NCI-H69 (cell line): ENCODE measurements at places on chromosomes 2 and 18.

- DNase-seq = no peak
These were observed 68.7 kb upstream of the MGAT4A start for GRCh38 chr2:98799375-98800329.

DNA sequence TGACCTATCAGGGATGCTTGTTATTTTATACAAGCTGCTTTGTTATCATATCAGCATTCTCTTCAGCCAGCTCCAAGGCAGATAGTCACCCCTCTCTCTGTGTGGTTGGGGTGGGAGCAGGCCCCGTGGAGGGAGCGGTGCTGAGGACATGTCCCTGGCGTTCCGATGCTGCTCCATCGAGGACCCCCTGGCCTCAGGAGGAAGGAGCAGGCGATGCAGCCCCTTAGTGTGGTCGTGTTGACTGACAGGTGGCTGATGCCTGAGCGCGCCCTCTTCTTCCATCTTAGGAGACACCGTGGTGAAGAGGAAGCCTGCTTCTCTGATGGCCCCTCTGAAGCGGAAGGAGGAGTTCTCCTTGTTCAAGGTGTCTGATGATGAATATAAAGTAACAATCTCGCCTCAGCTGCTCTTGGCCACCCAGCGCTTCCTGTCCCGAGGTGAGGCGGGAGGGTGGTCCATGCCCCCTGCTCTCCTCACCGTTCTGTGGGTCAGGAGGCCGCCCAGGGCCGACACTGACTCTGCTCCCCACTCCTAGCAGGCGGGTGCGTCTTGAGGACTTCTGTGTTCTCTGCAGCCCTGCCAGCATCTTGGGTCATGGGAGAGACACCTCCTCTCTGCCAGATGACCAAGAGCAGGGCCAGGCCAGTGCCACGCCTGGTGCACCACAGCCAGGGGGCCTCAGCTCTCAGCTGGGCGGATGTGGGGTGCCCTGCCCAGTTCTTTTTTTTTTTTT, 10.6 kb downstream of the CNNM3 start:
- DNase-seq = no peak

DNA sequence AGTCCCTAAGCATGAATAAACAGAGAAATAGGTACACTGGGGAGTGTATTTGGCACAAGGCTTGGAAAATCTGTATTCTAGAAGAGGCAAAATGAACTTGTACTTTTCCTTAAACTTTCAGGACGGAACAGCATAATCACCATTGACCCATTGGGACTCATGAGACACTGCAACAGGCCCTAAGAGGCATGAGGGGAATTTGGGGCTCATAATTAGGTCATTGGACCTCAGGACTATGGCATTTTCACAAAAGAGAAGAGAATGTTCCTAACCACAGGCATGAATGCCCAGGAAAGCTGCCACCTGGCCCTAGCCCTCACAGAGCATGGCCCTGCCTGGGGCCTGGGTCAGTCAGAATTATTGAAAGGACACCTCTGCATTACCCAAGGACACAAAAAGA, 67.9 kb upstream of the PIK3C3 start:
- DNase-seq = no peak

DNA sequence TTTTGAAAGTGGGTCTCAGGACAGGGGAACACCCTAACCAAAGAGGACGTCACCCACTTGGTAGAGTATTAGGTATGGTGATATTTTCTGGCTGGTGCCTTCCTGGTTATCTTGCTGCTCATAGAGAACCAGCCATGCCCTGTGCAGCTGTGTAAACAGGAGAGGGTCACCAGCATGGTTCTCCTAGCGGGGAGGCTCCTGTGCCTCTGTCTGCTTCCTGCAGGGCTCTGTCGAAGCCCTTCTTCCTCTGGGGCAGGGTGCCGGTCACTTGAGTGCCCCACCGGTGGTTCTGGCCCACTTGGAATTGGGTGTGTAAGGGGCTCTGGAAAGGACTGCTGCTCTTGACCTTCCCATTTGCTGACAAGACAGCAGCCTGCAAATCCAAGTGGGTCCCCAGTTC, 131.6 kb upstream of the MSH6 start:
- DNase-seq = peak; percentile 85

DNA sequence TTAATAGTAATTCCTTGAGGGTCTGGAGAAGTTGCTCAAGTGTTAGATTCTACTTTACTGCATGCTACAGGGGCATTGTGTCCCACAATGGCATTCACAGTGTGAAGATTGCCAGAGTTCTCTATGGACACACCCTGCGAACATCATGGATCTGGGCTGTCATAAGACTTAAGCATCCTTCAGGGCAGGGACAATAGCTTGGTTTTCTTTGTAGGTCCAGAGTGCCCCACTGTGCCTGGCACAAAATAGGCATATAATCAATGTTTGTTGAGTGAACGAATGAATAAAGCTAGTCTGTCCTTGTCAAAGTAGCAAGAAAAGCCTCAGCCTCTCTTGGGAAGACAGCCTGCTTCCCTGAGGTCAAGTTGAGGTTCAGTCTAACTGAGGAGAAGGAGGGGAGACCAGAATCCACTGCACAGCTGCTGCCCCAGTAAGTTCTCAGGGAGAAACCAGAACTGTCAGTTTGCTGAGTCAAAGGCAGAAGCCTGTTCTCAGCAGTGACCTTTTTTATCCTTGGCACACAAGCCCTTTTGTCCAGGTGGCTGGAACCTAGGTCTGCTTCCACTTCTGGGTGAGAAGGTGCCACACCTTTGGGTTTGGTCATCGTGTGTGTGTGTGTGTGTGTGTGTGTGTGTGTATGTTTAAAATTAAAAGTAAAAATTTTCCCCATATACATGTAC, 15.0 kb downstream of the INPP4A start:
- peak; percentile 53 for DNase-seq

DNA sequence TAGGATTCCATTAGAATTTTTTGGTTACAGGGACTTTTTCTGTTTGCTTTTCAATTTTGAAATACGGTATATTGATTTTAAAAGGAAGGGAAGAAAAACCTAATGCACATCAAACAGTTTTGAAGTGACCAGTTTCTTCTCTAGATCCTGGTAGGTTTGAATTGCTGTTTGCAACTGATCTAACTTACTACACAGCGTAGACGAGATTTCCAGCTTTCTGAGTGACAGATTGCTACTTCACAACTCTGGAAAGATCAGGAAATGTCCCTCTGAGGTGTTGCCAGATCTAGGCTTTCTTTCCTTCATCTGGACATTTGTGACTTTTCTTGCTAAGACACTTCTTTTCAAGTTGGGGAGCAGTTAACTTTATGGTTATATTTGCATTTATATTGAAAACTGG, 112.2 kb downstream of the DIS3L2 start:
- DNase-seq = no peak

- no peak for DNase-seq
These were observed 118.7 kb downstream of the VWC2L start for GRCh38 chr2:214529514-214529913.

- DNase-seq = peak; percentile 46
These were observed 60.1 kb upstream of the GLI2 start for GRCh38 chr2:120675460-120676130.

- DNase-seq = no peak
These were observed 305.8 kb downstream of the ETAA1 start for GRCh38 chr2:67702937-67703336.

DNA sequence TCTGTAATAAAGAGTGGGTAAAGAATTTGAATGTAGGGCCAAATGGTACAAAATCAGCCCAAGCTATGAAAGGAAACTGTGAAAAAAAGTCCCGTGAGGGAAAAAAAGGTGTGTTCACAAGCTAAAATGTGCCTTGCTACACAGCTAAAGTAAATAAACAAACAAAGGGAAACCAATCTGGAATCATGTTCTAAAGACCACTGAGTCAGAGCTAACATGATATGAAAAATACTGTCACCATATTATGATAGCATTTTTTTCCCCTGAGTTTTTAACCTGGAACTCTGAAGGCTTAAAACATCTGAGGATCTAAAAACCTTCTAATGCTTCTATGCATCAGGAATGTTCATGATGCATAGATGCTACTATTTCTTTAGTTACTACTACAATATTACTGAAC, 58.8 kb downstream of the SCN1A start:
- DNase-seq = no peak

- no peak for DNase-seq
These were observed 6.0 kb downstream of the EN1 start for GRCh38 chr2:118841450-118841827.

DNA sequence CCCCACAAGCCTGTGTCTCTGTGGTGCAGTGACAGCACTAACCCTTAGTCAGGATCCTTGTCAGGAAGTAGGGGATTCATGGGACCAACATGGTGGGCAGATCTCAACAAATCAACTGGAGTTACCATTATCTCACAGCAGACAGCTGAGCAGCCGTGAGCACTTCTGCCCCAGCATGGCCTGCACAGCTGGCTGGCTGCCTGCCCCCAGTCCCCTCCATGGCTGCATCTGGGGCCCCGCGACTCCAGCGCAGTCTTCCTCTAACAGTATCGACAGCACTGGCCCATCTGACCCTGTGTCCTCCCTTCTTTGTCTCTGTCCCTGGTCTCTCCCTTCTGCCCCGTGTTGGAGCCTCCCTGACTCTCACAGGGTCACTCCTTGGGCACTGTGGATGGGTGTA, 4.7 kb upstream of the ADCY3 start:
- no peak for DNase-seq

DNA sequence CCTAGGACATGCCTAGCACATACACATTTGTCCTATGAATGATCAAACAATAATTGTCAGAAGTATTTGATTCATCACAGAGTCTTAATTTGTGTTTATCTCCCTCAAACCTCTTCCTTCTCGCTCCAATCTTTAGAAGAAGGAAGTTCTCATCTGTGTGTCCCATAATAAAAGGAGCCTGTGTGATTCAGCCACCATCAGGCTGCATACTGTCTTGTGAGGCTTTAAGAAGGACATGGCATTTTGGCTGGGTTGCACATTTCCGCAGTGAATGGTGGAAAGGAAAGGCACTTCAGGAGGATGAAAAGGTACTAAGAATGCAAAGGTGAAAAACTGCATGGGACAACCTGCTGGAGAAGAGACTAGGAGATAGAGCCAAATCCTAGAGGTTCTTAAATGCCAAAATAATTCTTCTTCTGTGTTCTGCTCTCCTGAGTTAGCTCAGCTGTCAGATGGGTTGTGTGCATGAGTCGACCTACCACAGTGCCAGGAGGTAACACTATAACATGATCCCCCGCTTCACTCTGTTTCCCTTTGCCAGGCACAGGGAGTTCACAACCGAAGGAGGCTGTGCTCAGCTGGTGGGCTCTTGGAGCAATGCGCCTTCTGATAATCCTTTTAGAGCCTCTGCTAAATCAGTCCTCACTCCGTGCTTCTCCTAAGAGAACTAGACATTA, 120.1 kb downstream of the IRS1 start:
- no peak for DNase-seq

GRCh38 chr2:139480161-139480650, 700.0 kb upstream of the NXPH2 start:
- no peak for DNase-seq

DNA sequence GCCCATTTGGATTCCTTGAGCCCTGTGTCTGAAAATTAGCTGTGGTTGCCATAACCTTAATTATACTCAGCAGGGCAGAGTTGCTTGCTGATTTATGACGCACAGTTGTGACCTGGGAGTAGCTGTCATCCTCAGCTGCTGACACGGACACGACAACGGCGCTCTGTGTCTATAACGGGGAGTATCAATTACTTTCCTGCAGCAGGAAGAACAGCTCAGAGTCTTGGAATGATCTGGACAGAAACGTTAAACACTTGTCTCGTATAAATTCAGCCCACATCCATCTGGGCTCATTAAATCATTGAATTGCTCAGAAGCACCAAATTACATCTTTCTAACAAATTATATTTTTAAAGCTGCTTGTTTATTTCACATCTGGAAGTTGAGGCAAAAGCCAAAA, 116.3 kb downstream of the SEPTIN10 start:
- peak; percentile 12 for DNase-seq

DNA sequence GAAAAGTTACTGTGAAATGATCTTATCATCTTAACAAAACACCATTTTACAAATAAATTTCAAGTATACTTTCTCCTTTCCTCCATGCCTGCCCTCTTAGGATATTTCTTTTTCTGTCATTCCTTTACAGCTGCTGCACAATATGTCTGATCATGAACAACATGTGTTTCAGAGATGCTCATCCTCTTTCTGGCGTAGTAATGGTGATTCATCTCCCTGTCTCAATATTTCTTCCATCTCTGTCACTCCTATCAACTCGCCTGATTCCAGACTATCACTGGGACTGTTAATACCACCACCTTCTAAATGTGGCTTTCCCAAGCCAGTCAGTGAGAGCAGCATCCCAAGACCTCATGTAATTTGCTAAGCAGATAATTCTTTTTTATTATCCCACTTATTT, 290.5 kb downstream of the GULP1 start:
- no peak for DNase-seq

DNA sequence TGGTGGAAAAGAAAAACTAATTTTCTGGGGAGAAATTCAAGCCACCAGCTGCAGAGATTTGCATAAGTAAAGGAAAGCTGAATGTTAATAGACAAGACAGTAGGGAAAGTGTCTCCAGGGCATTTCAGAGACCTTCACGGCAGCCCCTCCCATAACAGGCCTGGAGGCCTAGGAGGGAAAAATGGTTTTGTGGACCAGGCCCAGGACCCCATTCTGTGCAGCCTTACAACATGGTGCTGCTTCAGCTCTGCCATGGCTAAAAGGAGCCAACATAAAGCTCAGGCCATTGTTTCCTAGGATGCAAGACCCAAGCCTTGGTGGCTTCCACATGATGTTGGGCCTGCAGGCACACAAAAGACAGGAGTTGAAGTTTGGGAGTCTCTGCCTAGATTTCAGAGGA, 697.1 kb downstream of the SOCS6 start:
- DNase-seq = no peak

DNA sequence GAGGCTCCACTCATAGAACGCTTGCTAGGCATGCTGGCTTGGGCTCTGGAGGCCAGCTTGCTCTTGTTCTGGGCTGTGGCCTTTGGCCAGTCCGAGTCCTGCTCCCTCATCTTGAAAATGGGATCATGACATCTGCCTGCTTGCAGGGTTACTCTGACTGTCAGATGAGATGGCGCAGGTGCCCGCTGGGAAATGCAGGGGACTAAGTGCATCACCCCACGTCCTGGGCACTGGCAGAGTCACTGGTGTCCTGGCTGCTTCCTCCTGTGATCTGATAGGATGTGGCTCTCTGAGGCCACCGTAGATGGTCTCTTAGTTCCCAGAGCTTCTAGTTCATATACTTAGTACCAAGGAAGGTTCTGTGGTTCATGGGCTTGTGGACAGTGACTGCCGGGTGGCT, 18.5 kb downstream of the LDLRAD4 start:
- no peak for DNase-seq

- DNase-seq = no peak
These were observed 188.7 kb upstream of the HNMT start for GRCh38 chr2:137775529-137775928.

DNA sequence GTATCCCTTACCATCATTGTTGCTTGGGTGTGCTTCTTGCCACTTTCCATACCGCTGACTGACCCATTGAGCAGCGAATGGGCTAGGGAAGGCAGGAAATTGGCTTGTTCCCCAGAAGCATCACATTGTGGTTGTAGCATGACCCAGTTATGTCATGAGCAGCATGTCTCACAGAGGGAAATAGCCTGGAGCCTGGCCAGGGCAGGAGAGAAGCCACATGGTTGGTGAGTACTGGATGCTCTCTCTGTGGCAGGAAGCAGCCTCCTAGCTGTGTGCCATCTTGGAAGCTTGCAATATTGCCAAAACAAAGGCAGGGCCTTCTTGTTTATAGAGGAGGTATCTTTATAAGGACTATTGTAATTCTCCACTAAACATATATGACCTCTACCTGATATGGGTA, 482.6 kb downstream of the PIK3C3 start:
- peak; percentile 52 for DNase-seq

- DNase-seq = no peak
These were observed 28.4 kb downstream of the BOLA3 start for GRCh38 chr2:74119339-74119738.
